ENCODE measurements at places on chromosomes 12 and 14.

DNA sequence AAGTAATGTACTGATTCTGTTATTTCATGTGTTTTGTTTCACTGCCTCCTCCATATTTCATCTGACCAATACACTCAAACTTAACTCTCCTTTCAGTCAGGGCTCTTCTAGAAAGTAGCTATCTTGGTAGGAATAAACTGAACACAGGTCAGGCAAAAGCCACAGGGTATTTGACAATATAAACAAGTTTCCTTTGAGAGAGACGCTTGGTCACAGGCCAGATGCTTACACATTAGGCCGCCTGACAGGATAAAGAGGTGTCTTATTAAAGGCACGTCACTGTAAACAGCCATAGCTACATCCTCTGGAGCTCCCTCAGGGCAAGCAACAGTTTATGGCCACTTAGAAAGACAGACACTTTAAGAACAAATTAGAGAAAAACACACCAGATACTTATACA is 607.5 kb downstream of the SLC6A15 start:
- no peak for DNase-seq

DNA sequence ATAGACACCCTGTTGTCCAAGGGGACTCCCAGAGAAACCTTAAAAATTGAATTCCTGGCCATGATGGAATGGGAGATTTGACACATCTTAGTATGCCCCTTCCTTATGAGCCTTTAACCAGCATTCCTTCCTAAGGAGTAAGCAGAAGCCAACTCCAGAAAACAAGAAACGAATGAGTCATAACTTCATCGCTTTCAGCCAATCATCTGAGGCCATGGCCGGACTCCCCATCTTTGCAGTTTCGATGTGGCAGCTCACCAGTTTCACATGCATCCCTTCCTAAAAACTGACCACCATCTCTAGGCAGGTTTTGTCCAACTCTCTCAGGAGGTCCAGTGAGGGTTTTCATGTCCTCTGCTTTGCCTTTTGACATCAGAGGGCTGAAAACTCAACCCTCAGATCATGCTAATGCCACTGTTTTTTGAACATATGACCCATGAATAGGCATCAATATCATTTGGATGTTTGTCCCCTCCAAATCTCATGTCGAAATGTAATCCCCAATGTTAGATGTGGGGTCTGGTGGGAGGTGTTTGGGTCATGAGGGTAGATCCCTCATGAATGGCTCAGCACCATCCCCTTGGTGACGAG is 19.9 kb downstream of the DAAM1 start:
- no peak for DNase-seq

GRCh38 chr14:74008843-74009499 is 10.1 kb downstream of the ENTPD5 start:
- no peak for DNase-seq

- no peak for DNase-seq
These were observed 26.0 kb downstream of the C12orf42 start for GRCh38 chr12:103469719-103470118.

- no peak for DNase-seq
These were observed 359.1 kb downstream of the SLC6A15 start for GRCh38 chr12:84553331-84554117.

- DNase-seq, result no peak
These were observed 102.2 kb downstream of the GPHN start for GRCh38 chr14:66610154-66610563.

DNA sequence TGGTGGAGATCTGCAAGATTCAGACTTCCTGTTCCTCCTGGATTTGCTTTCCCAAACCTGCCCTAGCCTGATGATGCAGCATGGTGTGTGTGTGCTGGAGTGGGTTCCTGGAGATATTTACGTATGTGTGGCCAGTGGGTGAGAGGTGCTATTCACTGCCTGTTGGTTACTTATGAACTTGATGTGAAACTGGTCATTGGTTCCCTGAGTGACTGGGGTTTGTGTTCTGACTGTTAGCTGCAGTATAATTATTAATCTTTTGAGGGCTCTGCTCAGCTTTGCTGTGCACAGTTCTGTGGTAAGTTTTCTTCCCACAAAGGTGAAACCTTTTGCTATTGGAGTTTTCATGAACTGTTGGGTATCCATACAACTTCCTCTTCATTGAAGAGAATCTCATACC is 541.8 kb upstream of the FBXO33 start:
- no peak for DNase-seq

GRCh38 chr14:52922656-52923055 is 28.2 kb downstream of the FERMT2 start:
- DNase-seq, result no peak

- DNase-seq, result no peak
These were observed 151.2 kb upstream of the C14orf180 start for GRCh38 chr14:104428333-104428851.

DNA sequence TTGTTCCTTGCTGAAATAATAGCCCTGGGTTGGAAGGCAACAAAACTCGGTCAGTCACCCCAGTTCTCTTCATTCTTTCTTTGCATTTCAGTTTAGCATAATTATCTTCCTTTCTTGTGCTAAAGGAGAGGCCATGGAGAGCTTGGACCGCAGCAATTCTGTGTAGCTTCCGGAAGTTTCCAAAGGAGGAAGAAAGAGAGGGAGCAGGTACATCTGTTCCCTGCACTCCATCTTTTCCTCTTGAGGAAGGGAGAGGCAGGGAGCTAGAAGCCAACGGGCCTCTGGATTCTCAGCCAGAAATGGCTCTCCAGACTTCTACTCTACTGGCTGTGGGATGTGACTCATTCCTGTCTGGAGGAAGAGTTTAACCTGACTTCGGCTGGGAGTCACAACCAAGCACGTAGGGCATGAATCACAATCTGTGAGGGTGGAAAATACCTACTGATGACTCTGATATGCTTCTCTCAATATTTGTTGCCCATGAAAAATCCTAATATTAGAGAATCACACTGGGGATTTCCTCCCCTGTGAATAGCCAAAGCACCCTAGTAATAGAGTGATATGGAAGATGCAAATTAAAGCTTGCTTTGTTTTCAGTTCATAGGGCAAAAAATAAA is 17.0 kb downstream of the ANO6 start:
- no peak for DNase-seq

- DNase-seq, result no peak
These were observed 13.8 kb downstream of the PRICKLE1 start for GRCh38 chr12:42575717-42576116.

GRCh38 chr14:23056145-23056955 is 970 bp downstream of the CDH24 start:
- DNase-seq, result no peak

GRCh38 chr12:127273626-127274025 is 993.3 kb upstream of the TMEM132C start:
- DNase-seq, result no peak

DNA sequence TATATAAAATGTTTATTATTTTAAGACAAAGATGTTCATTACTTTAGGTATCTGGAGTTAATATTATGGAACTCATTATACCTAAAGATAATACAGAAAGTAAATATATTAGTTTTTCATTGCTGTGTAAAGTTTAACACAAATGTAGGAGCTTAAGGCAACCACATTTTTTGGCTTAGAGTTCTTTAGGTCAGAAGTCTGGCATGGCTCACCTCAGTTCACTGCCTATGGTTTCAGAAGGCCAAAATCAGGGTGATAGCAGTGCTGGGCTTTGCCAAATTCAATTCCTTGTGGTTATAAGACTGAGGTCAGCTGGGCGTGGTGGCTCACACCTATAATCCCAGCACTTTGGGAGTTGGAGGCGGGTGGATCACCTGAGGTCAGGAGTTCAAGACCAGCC is 35.5 kb upstream of the PRPF39 start:
- DNase-seq, result no peak

- DNase-seq, result no peak
These were observed 122.2 kb upstream of the CCDC175 start for GRCh38 chr14:59698793-59699192.

GRCh38 chr12:46227616-46228015 is 41.2 kb downstream of the SLC38A1 start:
- no peak for DNase-seq

GRCh38 chr12:52442600-52443061 is 8.5 kb upstream of the KRT75 start:
- DNase-seq, result no peak

DNA sequence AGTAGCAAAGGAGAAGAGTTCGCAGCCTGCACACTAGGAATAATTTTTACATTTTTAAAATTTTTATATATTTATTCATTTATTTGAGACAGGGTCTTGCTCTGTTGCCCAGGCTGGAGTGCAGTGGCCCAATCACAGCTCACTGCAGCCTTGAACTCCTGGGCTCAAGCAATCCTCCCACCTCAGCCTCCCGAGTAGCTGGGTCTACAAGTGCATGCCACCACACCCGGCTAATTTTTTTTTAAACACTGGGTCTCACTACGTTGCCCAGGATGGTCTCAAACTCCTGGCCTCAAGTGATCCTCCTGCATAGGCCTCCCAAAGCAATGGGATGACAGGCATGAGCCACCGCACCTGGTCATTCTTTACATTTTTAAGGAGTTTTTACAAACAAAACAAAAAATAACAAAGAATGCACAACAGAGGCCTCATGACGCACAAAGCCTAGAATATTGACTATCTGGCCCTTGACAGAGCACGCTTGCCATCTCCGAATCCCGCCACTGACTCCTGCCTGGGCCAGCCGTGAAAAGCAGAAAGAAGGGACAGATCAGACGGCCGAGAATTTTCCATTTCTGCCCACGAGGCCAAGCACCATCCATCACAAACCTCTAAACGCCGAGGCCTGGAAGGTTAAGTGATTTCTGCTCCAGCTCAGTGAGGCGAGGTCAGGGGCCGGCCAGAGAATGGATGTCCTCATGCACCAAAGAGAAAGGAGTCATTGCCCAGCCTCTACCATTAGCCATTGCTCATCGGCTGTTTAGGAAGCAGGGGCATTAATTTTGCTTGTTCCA is 120.0 kb downstream of the SCARB1 start:
- no peak for DNase-seq

- no peak for DNase-seq
These were observed 100.7 kb downstream of the LRRK2 start for GRCh38 chr12:40325349-40325960.

GRCh38 chr12:9118158-9118557 is 2.4 kb upstream of the A2M start:
- no peak for DNase-seq

- DNase-seq, result no peak
These were observed 73.4 kb downstream of the PITPNM2 start for GRCh38 chr12:123077298-123078119.

DNA sequence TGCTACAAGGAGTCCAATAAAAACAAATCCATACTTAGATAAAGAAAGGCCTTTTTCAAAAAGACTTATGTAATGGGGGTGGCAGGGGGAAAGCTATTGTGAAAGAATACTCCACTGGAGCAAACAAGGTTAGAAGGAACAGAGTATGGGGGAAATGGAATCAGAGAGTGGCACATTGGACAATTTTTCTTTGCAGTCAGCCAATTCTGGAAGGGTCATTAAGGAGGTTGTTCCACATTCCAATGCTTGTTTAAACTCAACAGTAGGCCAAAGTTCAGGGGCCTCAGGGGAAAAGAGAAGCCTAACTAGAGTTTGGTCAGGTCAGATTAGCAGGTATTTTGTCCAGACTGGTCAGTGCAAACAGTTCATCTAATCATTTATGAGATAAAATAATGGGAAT is 105.2 kb upstream of the RESF1 start:
- DNase-seq, result no peak

DNA sequence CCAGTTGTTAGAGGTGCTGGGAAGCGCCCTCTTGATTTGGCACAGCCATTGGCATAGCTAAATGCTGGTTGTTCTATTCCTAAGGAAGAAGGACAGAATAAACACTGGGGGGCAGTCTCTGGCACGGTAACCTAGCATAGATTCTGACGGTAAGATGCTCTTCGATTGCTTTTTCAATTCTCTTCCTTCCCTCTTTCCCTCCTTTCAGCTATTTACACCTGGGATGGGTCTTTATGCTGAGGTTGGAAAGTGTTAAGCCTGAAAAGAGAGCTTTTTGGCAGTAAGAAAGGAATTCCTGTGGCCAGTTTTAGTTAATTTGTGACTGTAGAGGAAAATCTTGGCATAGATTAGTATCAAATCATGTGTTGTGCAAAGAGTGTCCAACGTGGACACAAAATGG is 162.8 kb downstream of the SNAPC1 start:
- no peak for DNase-seq

- DNase-seq, result no peak
These were observed 29.9 kb downstream of the RCOR1 start for GRCh38 chr14:102622262-102622885.

DNA sequence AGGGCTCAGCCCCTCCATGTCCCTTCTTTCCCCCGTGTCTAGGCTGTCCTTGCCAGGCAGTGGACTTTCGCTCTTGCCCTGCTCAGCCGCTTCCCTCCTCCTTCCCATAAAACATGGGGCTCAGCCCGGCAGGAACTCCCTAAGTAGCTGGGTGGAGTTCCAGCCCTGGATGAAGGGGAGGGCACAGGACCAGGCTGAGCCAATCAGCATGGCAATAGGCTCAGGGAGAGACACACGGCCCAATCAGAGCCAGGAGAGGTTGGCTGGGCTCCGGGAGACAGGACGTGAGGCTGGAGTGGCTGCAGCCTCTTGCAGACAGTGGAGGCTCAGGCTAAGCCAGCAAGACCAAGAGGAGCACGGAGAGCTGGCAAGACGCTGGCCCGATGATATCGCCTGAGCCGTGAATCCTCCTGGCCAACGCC is 54.3 kb downstream of the GALNT9 start:
- DNase-seq, result no peak

DNA sequence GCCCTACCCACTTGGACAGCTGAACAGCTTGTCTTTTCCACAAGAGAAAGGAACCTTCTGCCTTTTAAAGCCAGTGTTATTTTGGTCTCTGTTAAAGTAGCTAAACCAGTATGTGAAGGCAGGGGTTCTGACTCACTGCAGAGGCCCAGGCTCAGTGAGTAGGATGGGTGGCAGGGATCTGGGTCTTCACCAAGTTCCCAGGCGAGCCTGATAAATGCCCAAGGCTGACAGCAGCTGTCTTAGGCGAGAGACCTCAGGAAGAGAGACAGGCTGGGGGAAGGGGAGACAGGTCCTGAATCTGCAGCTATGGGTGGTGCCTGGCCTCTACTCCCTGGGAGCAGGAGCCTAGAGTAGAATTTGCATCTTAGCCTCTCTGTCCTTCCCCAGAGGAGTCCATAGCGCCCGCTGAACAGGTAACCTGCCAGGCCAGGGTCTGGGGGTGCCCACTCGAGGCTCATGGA is 18.1 kb upstream of the KIF26A start:
- no peak for DNase-seq

GRCh38 chr14:96627811-96628775 is 125.9 kb downstream of the PAPOLA start:
- no peak for DNase-seq

- DNase-seq, result no peak
These were observed 14.7 kb upstream of the TBX3 start for GRCh38 chr12:114698566-114699163.

- no peak for DNase-seq
These were observed 2.2 kb upstream of the RPAP3 start for GRCh38 chr12:47707905-47708543.
